ENCODE measurements at places on chromosomes 7 and 10.
A peak's percentile ranks its signal among the peaks of the same experiment; 100 is the strongest.

DNA sequence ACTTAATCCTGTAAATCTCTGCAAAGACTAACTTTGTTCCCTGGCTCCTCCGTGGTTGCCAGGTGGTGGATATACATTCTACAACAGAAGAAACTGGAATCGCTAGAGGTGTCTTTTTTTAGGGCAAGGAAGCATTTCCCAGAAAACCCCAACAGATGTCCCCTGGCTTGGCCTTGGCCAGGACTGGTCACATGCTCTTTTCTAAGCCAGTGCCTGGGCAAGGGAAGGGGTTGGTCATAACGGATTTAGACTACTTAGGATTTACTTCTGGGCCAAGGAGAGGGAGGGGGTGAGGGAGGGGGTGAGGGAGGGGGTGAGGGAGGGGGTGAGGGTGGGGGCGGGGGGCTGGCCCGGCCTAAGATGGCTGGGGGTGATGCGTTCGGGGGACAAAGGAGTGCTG, 105.7 kb downstream of the SNX10 start:
- DNase-seq: no peak

DNA sequence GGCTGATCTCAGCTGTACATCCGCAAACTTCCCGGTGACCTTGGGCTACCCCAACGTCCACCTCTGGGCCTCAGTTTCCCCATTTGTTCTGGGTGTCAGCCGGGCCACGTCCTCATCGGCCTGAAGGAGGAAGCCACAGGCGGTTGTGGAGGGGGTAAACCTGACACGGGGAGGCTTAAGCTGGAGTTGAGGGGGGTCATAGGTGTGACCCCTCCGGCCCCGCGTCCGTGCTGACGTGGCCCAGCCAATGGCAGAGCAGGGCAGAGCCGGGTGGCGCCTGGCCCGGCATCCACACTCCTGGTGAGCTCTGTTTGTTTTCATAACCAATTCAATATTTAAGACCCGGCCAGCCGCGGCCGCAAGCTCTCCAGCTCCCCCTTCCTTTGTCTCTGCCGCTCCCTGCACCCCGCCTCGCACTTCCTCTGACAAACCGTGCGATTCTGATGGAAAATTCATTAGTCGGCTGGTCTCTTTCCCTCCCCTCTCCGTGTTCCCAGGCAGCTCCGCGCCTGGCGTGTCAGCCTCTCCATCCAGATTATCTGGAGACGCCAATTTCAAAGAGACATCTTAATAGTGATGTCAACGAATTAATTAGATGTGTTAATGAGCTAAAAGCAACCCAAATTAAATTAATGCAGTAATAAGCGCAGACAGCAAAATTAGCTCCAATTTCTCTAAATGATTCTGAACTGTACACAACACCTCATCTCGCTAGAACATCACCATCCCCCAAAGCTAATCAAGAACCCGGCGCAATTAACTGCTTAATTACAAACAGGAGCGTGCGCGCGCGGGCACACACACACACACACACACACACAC, 55.4 kb downstream of the MICALL2 start:
- DNase-seq: peak; percentile 36

DNA sequence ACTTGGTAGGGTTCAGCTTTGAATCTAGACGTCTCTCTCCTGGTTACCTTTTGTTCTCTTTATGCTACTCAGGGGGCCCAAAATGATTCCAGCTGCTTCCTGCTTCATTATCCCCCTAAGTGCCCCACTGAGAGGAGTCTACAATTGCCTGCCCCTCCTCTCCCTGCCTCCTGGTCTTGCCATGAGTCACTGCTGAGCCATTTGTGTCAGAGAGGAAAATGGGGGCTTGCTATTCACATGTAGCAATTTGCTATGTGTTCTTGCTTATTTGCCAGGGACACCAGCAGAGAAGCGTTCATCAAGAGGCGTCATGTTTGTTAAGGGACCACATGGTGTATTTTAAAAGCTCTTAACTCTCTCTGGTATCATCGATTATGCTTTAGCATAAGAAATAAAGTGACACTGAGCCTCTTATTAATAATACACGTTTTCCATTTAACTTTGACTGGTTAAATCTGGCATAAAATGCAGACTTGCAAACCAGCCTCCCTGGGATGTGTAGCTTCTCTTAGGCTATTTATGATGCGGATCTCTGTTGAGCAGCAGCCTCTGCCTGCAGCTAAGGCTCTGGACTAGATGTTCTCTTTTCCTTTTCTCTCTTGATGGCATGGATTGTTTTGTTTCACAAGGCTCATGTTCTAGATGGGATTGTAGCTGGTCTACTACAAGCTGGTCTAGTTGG, 239.3 kb downstream of the AUTS2 start:
- DNase-seq: no peak

DNA sequence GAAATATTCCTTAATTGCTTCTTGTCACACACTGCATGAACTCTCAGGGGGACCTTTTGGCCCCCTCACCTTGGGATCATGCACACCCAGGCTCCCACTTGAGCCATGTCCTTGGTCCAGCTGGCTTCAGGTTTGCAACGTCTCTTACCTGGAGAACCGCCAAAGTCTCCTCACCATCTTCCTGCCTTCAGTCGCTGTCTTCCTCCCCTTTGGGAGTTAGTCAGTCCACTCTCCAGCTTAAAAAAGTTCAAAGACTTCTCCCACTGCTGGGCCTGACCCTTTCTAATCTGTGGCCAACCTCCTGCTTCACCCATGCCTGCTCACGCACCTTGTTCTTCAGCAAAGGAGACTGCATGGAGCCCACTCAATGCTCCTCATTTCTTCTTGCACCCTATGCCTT, 82.6 kb upstream of the LRRC4 start:
- no peak for DNase-seq

GRCh38 chr10:48503293-48503911, 101.5 kb downstream of the ARHGAP22 start:
- DNase-seq: no peak

Measured in putamen (tissue), 1 donor.